Kasumi-1 (cell line): ENCODE measurements at places on chromosomes 6 and 20.

GRCh38 chr6:110055387-110055735 lies 77.2 kb downstream of the GPR6 start:
- DNase-seq: no peak

GRCh38 chr20:19288636-19289035 lies 76.2 kb downstream of the SLC24A3 start:
- no peak for DNase-seq

DNA sequence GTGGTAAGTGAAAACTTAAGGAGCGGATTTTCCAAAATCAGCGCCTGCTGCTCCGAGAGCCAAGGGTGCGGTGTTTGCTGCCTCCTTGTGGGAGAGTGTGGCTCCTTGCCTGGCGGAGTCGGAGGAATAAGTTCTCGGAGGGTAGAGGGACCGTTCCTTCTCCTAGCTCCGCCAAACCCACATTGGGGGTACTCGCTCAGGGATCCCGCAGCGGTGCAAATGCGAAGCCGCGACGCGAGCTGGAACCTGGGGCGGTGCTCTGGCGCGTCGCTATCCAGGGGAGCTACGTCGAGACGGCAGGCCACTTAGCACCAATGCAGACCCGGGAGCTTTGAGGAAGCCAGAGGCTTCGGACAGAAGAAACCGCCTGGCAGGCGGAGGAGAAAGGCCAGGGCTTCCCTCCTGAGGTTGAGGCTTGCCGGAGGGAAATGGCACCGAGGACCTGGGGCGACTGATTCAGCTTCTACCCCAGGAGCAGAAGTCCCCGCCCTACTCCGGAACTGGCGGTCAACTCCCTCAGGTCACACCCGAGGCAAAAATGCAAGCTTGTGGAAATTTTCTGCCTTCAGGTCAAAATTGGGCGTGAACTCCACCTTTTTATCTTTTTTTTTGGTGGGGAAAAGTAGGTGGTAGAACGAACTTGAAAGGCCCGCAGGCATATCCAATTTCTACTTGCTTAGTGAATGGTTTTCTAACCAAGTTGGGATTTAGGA lies 5.7 kb upstream of the DDX43 start:
- peak; percentile 75 for DNase-seq

DNA sequence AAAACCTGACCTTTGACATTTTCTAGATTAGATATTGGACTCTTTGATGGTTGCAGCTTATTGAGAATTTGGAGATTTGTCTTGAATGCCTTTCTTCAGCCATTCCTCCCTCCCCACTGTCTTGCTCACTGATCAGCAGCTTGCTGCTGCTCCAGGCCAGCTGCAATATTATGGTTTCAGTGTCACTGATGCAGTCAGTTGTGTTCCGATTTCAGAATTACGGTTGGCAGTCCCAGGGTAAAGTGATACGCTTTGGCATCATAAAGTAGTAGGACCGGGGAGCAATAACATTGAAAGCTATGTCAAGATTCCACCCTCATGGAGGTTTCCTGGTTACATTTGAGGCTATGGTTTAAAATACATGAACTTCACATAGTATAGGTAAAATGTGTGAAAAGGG lies 152.6 kb downstream of the BCKDHB start:
- no peak for DNase-seq

DNA sequence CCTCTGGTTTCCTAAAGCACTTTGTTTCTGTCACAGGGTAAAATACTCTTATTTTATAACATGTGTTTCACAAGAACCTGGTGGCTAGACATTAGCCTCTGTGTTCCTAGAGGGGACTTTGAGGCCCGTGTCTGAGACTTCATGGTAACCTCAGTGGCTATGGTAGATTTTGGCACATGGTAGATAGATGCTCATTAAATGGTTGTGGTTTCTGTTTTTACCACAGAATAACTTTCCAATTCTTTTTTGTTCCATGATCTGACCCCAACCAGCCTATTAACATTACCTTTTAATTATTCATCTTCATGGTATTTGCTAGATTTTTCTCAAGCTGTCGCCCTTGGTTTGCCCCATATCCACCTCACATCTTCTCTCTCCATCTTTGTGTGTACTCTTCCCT lies 34.3 kb downstream of the CCN2 start:
- DNase-seq: no peak

- no peak for DNase-seq
These were observed 27.7 kb downstream of the ALDH5A1 start for GRCh38 chr6:24522228-24523176.

DNA sequence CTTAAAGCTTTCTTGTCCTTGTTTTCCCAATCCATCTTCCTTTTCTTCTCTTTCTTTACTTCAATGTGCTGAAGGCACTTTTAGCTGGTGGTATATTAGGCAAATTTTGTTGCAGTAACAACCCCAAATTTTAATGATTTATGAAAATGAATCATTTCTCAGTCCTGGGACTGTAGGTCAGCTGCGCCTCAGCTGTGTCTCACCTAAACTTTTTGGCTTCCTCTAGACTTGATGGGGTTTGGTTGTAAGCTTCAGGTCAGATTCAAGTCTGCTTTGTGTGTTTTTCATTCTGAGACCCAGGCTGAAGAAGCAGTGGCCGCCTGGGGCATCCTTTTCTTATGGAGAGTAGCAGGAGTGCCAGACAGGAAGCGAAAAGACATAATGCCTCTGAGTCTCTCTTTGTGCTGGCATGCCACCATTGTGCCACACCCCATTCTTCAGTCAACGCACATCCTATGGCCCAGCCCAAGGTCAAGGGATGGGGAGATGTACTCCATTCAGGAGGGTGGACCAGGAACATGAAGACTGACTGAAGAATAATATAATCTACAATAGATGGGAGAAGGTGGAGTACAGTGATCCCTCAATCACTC lies 28.9 kb upstream of the CD83 start:
- no peak for DNase-seq

DNA sequence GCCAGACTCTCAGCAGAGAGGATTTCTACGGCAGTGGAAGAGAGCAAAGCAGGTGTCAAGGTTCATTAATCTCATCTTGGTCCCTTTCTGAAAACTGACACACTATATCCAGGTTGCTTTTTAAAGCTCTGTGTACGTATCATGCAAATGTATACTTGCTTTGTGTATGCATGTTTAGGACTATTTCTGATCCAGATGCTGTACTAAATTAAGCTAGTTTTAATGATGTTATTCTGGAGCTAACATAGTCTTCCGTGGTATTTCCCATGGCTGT lies 59.2 kb upstream of the SNX9 start:
- DNase-seq: no peak

GRCh38 chr6:72811971-72812421 lies 190.1 kb downstream of the KCNQ5 start:
- no peak for DNase-seq

DNA sequence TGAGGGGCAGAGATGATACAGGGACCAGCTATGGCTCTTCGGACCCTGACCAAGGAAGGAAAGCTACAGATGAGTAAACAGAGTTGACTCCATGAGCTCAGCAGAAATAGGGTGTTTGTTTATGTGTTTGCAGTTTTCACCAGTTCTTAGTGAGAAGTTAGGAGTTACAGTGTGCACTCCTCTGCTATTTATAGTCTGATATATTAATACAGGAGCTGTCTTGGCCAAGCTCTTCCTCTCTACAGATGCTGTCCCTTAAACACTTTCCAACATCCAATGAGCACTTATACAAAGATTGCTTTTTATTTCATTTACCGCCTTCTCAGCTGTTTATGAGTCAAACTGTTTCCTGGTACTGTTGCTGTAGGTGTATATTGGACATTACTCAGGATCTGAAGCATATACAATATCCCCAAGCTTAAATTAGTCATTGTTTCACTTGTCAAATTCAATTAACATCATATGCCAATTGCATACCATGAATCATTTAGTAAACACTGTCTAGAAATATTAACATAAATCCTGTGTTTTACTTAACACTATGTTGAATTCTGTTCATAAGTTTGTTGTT lies 618.0 kb downstream of the PRKN start:
- no peak for DNase-seq

DNA sequence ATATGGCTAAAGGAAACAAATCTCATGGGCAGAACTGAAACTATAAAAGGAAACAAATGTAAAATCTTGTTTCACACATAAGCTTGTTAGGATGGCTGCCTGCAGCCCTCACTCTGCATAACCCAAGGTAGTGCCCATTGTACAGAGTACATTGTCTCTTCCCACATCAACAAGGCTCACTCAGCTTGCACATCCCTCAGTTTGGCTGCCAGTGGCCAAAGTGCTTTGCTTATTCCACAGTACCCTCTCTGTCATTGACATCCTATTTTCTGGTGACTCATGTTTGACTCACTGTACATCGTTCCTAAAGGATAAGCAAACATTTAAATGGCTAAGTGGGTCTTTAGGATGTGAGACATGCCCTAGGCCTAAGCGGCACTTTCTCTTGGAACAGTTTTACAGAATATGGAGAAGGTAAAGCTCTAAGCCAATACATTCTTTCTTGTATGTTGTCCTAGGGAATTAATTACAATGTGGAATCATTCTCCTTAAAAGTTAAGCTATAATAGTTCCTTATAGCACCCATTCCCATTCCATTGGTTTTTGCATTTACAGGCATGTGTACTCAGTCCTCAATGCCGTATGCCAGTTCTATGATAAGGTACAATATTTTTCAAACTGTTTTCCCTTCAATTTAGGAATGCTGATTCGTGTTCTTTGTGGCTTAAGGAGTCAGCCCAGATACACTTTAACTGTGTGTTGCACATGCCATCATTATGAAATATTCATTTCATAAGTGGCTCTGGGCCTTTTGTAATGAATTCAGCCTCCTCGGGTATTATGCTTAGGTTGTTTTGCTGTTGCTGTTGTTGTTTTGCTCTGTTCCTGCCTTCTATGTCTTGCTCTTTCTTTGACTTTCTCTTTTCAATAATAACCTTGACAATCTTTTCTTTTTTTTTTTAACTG lies 5.5 kb downstream of the ANKEF1 start:
- DNase-seq: no peak

DNA sequence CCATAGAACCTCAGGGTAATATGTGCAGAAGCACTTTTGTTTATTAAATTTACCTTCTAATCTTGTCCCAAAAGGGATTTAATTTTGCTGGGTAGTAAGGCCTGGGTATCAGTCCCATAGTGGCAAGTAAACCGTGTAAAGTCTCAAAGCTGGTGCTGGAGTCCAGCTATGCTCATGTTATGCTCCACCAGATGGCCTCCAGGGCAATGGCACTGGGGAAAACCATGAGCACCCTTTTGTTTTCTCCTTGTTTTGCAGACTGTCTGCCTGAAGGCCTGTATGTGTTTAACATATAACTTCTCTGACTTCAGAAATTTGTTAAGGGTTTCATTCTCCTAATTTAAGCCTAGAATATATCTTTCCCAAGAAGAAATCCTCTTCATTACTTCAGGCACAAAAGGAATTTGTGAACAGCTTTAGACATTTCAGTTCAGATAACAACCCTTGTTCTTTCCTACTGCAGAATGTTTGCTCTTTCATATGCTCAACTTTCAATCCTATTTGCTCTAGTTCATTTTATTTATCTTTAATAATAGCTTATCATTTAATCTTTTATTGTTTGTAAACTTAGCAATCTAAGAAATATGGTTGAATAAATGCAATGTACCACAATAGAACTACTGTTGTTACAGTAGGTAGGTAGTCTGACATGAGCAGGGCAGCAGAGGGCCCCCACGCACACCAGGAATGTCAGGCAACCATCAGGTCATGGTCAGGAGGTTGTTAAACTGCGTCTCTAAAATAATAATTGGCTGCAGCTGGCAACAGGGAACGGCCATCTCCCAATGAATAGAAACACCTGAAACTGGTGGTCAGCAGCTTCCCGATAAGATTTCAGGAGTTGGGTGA lies 162.8 kb downstream of the TENT5A start:
- no peak for DNase-seq

DNA sequence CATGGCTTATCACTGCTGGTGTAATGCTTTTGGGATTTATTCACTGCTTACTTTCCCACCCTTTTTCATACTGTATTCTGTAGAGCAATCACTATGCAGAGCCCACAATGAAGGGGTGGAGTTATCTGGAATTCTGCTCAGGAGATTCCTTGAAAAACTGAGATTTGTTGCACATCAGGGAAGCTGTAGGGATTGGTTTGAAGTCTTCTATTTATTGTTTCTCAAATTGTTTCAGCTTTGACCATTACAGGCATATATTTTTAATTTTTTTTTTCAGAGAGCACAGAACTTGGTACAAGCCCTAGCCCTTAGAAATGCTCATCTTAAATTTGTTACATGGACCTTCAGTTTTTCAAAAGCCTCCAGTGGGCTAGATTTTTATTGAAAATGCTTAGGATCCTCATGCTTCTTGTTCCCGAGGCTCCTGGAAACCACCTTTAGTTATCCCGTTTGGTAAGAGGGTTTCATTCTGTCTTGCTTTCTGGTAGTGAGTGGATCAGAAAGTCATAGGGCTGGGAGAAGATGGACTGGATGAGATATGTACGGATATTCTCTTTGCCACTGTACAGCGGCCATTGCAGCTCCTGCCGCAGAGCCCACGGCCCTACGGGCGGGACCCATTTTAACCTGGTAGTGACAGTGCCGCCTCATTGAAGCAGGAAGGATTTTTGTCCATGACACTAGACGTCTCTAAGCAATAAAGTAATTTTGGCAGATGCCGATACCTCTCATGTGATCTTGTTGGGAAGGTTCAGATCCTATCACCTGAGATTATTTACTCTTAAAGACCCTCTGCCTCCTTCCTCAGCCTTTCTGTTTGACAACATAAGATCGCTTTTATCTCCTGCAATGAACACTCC lies 45.3 kb upstream of the ZNF184 start:
- peak; percentile 61 for DNase-seq

DNA sequence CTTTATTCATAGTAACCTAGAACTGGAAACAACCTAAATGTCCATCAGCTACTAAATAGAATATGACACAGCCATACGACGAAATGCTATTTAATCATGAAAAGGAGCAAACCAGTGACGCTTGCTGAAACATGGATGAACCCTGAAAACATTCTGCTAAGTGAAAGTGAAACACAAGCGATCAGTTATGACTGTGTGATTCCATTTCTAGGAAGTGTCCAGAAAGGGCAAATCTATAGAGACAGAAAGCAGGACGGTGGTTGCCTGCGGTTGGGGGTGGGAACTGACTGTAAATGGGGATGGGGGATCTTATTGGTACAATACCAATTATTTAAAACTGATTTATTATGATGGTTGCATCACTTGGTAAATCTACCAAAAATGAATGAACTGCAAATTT lies 126.8 kb downstream of the IPCEF1 start:
- DNase-seq: no peak

- peak; percentile 54 for DNase-seq
These were observed 34.9 kb downstream of the GMPR start for GRCh38 chr6:16273256-16273655.

DNA sequence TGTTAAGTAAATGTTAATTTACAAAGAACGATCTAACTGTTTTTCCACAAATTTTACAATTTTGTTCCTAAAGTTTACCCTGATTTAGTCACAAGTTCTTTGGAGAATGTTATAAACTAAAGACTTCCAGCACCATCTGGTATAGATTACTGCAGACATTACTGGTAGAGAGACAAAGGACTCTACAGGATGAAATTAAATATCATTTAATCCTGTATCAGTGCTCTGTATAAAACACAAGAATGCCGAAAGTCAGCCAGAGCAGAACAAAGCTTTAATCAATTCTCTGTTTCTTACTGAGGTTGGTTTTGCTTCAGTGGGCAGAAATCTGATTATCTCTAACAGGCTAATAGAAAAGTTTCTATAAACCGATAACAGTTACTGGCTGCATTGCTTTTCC lies 763.6 kb downstream of the TENT5A start:
- no peak for DNase-seq

- DNase-seq: no peak
These were observed 14.5 kb downstream of the NOL7 start for GRCh38 chr6:13629459-13630116.
